ENCODE measurements at places on chromosomes 7 and 10. TPM values are rescaled to one million over a fixed set of nuclear protein-coding genes. Genes with fewer than 3 reads are reported as not detected.
A peak's percentile ranks its signal among the peaks of the same experiment; 100 is the strongest.

DNA sequence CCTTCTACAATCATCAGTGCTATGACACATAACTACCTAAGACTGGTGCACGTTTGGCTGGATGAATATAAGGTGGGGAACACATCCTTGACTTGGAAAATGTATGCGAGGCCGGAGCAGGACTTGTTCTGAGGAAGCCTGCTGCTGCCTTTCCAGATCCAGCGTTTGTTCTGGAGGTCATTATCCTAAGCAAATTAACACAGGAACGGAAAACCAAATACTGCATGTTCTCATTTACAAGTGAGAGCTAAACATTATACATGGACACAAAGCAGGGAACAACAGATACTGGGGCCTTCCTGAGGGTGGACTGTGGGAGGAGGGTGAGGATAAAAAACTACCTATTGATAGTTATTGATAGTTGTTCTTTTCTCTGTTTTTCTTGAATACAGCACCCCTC, 10.8 kb upstream of the GALNT11 start:
- no peak for DNase-seq

DNA sequence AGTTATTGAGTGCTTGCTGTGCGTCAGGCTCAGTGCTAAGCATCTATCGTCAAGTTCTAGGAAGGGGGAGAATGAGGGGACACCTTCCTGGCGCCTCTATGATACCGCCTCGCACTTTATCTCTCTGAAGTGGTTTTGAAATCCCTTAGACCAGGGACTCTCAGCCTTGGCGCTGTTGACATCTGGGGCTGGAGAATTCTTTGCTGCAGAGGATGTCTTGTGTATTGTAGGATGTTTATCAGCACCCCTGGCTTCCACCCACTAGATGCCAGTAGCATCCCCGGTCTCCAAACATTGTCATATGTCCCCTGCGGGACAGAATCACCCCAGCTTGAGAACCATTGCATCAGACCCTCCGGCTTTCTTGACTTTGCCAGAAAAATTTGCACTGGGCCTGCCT, 285.5 kb downstream of the CCDC3 start:
- DNase-seq = no peak

DNA sequence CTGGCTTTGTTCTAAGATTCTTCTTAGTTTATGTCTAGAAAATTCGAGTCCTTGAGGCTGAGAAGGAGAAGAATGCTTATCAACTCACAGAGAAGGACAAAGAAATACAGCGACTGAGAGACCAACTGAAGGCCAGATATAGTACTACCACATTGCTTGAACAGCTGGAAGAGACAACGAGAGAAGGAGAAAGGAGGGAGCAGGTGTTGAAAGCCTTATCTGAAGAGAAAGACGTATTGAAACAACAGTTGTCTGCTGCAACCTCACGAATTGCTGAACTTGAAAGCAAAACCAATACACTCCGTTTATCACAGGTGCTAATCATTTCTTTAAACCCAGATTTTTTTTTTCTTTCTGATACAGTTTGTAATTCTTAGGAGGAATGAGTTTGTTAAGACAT, 6.7 kb downstream of the CEP55 start:
- no peak for DNase-seq

GRCh38 chr10:88810196-88810961, 7.8 kb downstream of the LIPM start:
- DNase-seq = peak; percentile 76

DNA sequence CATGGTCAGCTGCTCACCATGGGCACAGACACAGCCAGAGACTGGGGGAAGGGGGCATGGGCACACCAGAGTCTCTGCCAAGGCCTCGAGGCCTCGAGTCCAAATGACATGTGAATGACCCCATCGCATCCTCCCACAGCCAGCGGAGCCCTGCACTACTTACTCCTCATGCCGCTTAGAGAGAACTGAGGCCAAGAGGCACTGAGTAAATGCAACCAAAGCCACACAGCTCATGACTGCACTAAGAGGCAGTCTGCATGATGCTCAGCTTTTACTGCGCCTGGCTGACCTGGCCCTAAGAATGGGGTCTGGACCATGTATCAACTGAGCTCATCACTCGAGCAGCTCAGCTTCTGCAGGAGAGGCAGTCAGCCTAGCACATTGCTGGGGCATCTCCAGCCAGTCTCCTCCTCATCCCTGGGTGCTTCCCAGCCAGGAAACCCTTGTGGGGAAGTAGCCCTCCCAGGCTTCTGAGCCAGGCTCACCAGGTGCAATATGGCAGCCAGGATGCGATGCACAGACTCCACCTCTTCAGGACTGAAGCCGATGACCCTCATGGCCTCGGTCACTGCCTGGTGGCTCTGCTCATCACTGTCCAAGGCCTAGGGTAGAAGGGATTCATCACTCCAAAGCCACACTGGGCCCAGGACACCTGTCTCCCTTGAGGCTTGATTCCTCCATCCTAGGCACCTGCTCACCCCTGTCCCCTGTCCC, 7.5 kb downstream of the MYO1G start:
- DNase-seq = no peak

- no peak for DNase-seq
Observed at GRCh38 chr10:79447911-79448731, 2.7 kb upstream of the ZCCHC24 start.

ARHGAP22 gene
- 44.4 TPM for total RNA-seq

ABCA13 gene
- total RNA-seq = 0.11 TPM

- peak; percentile 1 for DNase-seq
Observed at GRCh38 chr7:87154166-87154565, 1.9 kb downstream of the DMTF1 start.

SEM1 gene
- 93.3 TPM for total RNA-seq

ICA1 gene
- not detected for total RNA-seq

DNA sequence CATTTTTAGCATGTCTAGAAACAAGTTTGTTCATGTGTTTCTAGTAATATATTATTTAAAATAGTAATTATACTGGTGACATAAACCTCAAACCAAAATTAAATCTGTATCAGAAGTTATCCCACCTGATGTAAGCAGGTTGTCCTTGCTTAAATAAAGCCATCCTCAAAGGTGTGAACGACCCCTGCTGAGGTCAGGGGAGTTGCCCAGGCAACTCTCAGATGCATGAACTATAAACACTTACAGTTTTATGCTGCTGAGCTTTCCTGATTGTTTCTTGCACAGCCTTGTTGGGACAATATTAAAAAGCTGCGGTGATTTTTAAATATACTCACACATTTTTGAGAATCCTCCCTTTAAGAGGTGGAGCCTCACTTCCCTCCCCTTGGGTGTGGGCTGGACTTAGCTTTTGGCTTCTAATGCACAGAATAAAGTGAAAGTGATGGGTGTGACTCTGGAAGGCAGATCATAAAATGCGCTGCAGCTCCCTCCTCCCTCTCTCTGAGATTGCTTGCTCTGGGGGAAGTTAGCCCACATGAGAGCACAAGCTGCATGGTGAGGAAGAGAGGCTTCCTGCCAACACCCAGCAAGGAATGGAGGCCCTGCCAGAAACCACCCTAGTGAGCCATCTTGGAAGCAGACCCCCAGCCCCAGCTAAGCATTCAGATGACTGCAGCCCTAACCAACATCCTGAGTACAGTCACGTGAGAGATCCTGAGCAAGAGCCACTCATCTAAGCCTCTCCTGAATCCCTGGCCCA, 152.7 kb downstream of the SKIDA1 start:
- DNase-seq = peak; percentile 93

STOX1 gene
- 0.25 TPM for total RNA-seq

MOGAT3 gene
- total RNA-seq = not detected

DNA sequence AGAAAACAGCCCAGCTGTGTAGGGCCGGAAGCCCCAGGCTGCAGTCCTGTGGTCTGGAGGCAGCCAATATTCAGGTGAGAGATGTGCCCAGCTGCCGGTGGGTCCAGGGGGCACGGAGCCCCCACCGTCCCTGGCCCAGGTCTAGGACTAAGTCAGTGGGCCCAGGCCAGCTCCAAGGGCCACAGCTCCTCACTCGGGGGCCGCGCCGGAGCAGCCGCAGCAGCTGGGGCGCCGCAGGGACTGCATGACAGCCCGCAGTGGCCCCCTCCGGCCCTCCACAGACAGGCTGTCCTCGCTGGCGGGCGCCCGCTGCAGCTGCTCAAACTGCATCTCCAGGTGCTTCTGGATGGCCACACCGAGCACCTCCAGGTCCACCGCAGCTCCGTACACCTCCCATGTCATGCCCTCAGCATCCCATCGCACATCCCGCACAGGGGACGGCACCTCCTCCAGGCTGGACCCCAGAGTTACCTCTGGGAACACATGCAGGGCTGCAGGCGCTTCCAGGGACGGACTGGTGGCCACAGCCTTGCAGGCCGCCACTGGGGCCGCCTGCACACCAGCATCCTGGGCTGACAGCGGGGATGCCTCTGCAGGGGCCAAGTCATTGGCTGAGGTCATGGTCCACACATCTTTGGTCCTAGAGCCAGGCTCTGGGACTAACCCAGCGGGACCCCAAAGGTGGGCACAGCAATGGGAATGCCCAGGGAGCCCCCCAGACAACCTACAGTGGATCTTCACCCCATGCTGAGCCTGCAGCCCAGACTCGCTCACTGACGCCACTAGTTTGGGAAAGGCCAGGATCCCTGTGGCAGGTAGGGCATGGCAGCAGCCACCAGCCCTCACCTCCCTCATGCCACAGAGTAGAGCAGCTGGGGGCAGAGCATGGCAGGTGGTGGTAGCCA, 7.0 kb downstream of the GPRIN2 start:
- no peak for DNase-seq

- no peak for DNase-seq
Observed at GRCh38 chr10:34795334-34795733, 19.8 kb downstream of the PARD3 start.

DNA sequence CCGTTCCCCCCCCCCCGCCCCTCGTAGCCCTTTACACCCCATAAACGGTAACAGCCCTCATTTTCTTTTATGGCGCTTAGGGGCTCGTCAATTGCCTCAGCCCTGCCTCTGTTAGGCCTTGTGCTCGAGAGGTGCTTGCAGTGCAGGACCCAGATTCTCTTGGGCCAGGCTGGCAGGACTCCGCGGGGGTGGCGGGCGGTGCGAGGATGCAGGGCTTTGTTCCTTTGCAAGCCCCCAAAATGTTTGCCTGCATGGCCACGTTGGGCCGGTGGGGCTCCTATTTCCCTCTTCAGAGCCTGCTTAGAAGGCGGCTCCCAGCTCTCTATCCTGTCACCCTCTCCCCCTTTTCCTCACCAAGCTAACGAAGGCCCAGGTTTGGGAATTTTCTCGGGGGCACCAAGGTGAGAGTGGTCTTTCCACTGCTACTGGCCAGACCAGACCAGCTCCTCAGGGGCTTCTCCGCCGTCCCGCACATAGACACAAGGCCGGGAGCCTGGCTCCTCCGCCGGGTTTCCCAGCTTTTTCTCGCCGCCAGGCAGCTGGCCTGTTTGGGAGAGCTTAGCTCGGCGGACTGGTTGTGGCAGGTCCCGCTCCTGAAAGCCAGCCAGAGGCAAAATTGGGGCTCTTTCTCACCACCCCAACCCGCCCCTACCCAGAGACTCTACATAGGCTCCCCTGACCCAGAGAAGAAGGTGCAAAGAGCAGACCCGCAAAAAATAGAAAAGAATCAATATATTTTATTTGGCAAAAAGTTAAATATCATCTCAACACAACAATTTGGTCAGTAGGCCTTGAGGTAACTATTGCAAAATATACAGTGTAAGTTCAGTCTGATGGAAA, 3.4 kb downstream of the HOXA9 start:
- DNase-seq = peak; percentile 61

GRCh38 chr7:157679607-157680006, 342.8 kb downstream of the DNAJB6 start:
- DNase-seq = no peak

GRCh38 chr7:46651561-46652088, 730.6 kb upstream of the IGFBP3 start:
- no peak for DNase-seq

GRCh38 chr7:3043544-3044371, at the start of gene CARD11:
TSS of gene CARD11 (minus strand) at chr7:3043867. CDS start at chr7:2958506, 85,361 bp downstream.
- DNase-seq = no peak

INA gene
- not detected for total RNA-seq

SNCG gene
- total RNA-seq = 1.8 TPM

GRCh38 chr10:110081911-110082310, 74.1 kb downstream of the ADD3 start:
- peak; percentile 51 for DNase-seq

DNA sequence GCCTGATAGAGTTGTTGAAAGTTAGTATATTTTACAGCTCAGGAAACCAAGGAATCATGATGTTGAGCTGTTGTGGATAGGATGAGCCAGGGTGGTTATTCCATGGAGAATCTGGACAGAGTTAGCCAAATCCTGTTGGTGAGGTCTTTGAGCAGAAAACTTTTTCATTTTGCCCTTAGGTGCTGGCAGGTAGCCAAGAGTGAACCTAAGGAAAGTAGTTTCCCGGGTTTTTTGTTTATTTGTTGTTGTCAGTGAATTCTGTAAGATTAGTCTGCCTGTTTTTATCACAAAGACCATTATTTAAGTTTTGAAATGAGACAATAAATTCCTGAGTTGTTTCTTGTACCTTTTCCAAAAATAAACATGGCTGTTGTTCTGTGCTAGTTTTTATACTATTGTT, 61.0 kb downstream of the GALNT11 start:
- no peak for DNase-seq

- DNase-seq = no peak
Observed at GRCh38 chr7:128917122-128917521, 6.6 kb upstream of the KCP start.

DNA sequence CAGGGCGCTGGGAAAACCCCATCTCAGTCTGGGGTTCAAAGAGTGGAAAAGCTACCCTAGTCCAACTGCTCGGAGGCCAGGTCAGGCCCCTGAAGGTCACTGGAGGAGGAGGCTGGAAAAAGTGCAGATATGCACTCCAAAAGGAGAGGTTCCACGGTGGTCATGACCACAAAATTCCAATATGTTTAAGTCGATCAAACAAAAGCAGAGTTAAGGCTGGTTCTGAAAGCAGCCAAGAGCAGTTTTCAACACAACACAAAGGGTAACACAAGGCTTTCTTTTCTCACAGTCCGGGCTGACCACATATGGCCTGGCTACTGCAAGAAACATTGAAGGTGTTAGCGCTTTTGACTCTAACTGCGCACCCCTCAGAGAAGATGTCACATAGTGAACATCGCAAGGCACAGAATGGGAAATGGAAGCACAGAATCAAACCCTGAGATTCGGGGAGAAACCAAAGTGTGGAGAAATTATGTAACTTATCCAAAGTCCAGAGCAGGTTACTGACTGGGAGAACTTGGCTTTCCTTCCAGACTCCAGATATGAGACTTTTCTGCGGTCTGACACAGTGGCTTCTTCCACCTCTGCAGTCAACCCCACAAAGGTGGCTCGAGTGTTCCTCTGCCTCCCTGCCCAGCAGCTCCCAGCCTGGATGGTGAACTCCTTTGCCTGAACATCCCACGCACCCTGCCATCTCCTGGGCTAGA, 1.3 kb upstream of the GRB10 start:
- no peak for DNase-seq

DNA sequence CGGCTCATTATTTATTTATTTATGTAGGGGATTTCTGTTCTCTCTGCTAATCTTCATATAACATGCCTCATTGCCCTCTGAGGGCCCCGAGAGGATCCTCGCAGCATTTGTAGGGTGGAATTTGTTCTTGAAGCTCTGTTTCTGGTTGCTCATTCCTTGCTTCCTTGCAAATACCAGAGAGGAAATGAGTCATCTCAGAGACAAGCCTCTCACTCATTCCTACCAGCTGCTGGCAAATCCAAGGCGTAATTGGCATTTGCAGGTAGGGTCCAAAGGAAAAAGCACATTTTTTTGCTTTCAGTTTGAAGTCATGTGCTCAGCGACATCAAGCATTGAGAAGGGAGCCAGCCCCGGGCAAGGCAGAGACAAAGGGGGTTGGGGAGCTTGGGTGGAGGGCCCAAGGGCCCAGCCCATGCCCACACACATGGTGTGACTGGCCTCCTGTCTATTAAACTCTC, 501.6 kb downstream of the GALNT17 start:
- DNase-seq = peak; percentile 86

Measured in GM23248 (cell line).